ENCODE measurements at places on chromosomes 1 and 21.

DNA sequence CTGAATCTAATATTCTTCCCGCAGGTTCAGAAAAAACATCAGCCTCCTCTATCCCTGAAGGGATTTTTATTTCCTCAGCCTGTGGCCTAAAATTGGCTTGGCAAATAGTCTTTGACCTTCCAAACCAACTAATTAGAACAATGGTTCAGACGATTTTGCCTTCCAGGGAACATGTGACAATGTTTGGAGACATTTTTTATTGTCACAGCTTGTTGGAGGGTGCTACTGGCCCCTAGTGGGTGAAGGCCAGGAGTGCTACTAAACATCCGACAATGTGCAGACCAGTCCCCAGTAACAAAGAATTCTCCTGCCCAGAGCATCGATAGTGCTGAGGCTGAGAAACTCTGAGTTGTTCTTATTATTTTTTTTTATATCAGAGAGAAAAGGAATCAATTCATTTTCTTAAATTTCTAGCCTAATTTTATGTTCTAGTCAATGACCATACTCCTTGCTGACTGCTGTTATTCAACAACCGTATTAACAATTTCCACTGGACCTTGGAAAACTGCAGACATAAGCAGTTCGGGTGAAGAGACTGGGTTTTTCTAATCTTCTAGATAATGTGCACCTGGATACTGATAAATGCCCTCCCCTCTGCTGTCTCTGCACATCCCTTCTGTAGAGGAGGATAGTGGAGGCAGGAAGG, 280.7 kb downstream of the LMX1A start:
- H3K4me1 ChIP-seq, result no peaks in the 10 kb centered on the region
- H3K36me3 ChIP-seq, result no peaks in the 10 kb centered on the region
- DNase-seq, result no peak
- no peak overlapping the region for H3K4me3 ChIP-seq

- no peaks in the 10 kb centered on the region for H3K4me1 ChIP-seq
- DNase-seq, result no peak
- H3K4me3 ChIP-seq, result no peak overlapping the region
- H3K27me3 ChIP-seq, result no peaks in the 10 kb centered on the region
- H3K27ac ChIP-seq, result no peak overlapping the region
- H3K36me3 ChIP-seq, result no peaks in the 10 kb centered on the region
These were observed 113.9 kb downstream of the GRIK1 start for GRCh38 chr21:29825936-29826335.

- H3K36me3 ChIP-seq, result no peaks in the 10 kb centered on the region
- H3K4me1 ChIP-seq, result no peaks in the 10 kb centered on the region
- DNase-seq, result no peak
- no peak overlapping the region for H3K4me3 ChIP-seq
- H3K27ac ChIP-seq, result no peak overlapping the region
These were observed 200.6 kb downstream of the PRDM2 start for GRCh38 chr1:13900583-13900982.

DNA sequence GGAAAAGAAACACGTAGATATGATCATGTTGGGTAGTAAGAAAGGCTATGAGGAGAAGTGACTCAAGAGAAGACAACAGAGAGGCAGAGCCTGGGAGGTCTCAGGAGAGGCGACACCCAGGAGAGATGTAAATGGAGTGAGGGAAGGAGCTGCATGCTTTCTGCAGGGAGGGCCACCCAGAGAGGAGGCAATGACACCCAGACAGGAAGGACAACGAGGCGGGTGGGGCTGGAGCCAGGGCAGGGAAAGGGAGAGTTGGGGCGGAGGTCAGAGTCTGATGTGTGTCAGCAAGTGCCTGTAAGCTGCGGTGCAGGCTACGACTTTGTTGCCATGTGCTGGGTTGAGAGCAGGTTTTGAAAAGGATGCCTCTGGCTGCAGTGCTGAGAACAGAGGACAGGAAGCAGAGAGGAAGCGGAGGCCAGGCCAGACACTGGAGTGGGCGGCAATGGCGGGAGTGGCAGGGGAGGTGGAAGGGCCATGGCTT, 31.3 kb downstream of the SLC1A7 start:
- peaks cover 6% of the 10 kb centered on the region for H3K27me3 ChIP-seq
- DNase-seq, result no peak
- H3K4me3 ChIP-seq, result no peak overlapping the region
- H3K4me1 ChIP-seq, result peaks cover 21% of the 10 kb centered on the region
- H3K36me3 ChIP-seq, result no peaks in the 10 kb centered on the region

GRCh38 chr1:181493885-181494284, 10.6 kb downstream of the CACNA1E start:
- no peaks in the 10 kb centered on the region for H3K4me1 ChIP-seq
- no peaks in the 10 kb centered on the region for H3K36me3 ChIP-seq
- peaks cover 49% of the 10 kb centered on the region for H3K27me3 ChIP-seq
- no peak overlapping the region for H3K27ac ChIP-seq
- H3K4me3 ChIP-seq, result no peak overlapping the region

DNA sequence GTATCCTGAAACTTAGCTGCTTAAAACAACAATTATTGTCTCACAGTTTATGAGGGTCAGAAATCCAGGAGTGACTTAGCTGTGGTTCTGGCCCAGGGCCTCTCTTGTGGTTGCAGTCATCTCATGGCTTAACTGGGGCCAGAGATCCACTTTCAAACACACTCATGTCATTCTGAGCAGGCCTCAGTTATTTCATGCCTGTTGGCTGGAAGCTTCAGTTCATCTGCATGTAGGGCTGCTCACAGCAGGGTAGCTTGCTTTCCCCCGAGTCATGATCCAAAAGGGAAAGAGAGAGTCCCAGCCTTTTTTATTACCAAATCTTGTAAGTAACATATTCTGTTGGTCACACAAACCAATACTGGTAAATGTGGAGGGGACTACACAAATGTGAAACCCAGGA, 96.6 kb upstream of the B3GALT2 start:
- no peak overlapping the region for H3K4me3 ChIP-seq
- H3K27me3 ChIP-seq, result no peaks in the 10 kb centered on the region
- DNase-seq, result no peak
- no peak overlapping the region for H3K27ac ChIP-seq
- peaks cover 17% of the 10 kb centered on the region for H3K36me3 ChIP-seq
- no peaks in the 10 kb centered on the region for H3K4me1 ChIP-seq

- DNase-seq, result no peak
- no peaks in the 10 kb centered on the region for H3K27me3 ChIP-seq
- H3K27ac ChIP-seq, result no peak overlapping the region
- peaks cover 3% of the 10 kb centered on the region for H3K36me3 ChIP-seq
These were observed 183.9 kb downstream of the TOMM20 start for GRCh38 chr1:234944439-234945344.

GRCh38 chr21:19565587-19565986, 1162.0 kb upstream of the TMPRSS15 start:
- no peaks in the 10 kb centered on the region for H3K27me3 ChIP-seq
- H3K4me1 ChIP-seq, result no peaks in the 10 kb centered on the region
- no peak for DNase-seq
- no peak overlapping the region for H3K4me3 ChIP-seq
- H3K36me3 ChIP-seq, result no peaks in the 10 kb centered on the region

GRCh38 chr1:167697667-167698141, 24.1 kb upstream of the MPZL1 start:
- peaks cover 83% of the 10 kb centered on the region for H3K36me3 ChIP-seq
- no peak overlapping the region for H3K27ac ChIP-seq
- H3K4me3 ChIP-seq, result no peak overlapping the region
- no peak for DNase-seq
- H3K4me1 ChIP-seq, result no peaks in the 10 kb centered on the region

DNA sequence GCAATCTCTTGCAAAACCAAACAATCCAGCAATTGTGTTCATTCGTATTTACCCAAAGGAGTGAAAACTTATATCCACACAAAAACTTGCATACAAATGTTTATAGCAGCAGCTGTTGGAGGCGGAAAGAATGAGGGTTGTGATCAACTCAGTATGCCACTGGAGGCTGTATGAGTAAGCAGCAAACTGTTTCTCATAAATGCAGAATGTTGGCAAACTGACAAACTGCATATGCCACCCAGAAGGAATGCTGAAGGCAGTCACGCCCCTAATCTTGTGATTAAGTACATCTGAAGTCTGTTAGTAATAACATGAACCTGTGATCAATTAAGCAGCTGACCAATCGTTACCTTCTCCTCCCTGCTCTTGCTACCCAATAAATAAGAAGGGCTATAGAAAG, 60.5 kb upstream of the CR2 start:
- peaks cover 11% of the 10 kb centered on the region for H3K27me3 ChIP-seq
- no peaks in the 10 kb centered on the region for H3K4me1 ChIP-seq
- DNase-seq, result no peak
- H3K27ac ChIP-seq, result no peak overlapping the region
- no peaks in the 10 kb centered on the region for H3K36me3 ChIP-seq

DNA sequence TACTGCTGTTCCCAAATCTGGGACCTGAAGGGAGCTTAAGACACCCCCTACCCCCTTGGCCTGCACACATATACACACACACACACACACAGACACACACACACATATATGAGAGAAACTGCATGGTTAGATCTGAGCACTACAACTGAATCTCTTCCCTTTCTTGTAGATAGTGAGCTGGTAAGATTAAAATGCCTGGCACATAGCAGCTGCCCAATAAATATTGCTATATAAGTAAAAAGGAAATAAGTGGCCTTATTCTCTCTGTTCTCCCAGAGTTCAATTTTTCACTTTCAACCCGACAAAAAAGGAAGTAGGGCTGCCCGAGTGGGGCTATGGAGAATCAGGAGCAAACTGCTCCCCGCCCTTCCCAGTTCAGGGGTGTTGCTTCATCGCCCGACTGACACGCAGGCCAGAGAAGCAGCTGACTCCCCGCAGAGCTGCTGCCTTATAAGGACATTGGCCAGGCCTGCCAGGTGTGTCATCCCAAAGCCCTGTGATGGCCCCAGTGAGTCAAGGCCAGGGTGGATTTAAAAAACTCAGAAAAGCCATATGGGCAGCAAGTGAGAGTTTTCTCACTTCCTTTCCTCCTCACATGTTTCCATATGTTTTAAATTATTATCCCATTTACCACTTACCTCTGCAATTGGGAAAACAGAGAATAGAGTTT, 106.5 kb upstream of the SLC44A3 start:
- no peak for DNase-seq
- H3K4me3 ChIP-seq, result no peak overlapping the region
- H3K27ac ChIP-seq, result no peak overlapping the region
- no peaks in the 10 kb centered on the region for H3K4me1 ChIP-seq

DNA sequence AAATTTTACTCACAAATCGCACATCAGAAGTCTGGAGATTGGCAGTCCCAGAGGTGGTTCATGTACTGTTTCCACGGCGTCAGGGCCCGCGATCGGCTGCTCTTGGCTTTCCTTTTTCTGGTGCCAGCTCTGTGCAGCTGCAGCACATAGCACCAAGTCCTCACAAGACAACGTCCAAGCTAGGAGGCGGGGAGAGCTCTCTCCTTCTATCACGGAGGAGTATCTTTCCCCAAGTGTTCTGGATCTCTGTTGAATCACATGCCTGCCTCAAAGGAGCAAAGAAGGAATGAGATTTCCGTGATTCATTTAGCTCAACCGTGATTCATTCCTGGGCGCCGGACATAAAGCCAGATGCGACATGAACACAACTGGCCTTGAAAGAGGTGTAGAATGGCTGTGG, 25.5 kb downstream of the MT1HL1 start:
- no peaks in the 10 kb centered on the region for H3K4me1 ChIP-seq
- H3K4me3 ChIP-seq, result no peak overlapping the region
- DNase-seq, result no peak
- H3K27ac ChIP-seq, result no peak overlapping the region
- no peaks in the 10 kb centered on the region for H3K36me3 ChIP-seq

- no peak overlapping the region for H3K27ac ChIP-seq
- no peaks in the 10 kb centered on the region for H3K36me3 ChIP-seq
- peaks cover 8% of the 10 kb centered on the region for H3K27me3 ChIP-seq
These were observed 7.7 kb downstream of the PRAMEF1 start for GRCh38 chr1:12798911-12799310.

DNA sequence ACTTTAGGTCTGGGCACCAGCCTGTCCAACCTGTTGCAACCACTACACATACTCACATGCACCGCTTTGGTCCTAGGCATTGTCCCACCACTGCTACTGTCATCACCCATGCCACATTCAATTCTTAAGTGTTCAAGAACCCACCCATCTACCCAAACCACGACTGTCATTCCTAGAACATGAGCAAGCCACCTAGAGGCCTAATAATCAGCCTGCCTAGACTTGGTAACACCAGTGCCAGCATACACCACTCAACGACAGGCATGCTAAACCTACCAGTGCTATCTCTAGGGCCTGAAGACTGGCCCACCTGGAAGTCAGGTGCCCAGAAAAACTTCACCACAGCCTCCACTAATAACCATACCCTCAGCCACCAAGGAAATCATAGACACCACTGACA, 532.8 kb upstream of the DEPDC1 start:
- DNase-seq, result no peak
- no peak overlapping the region for H3K27ac ChIP-seq
- H3K4me3 ChIP-seq, result no peak overlapping the region
- H3K4me1 ChIP-seq, result no peaks in the 10 kb centered on the region
- H3K36me3 ChIP-seq, result no peaks in the 10 kb centered on the region

DNA sequence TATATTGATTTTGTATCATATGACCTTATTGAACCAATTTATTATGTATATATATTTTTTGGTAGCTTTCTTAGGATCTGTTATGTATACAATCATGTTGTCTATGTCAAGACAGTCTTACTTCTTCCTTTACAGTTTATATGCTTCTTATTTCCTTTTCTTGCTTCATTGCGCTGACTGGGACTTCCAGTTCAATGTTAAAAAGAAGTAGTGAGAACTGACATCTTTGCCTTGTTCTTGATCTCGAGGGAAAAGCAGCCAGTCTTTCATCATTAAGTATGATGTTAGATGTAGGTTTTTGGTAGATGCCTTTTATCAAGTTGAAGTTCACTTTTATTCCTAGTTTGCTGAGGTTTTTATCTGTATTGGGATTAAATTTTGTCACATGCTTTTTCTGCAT, 17.5 kb downstream of the MAN1C1 start:
- DNase-seq, result no peak
- H3K4me3 ChIP-seq, result no peak overlapping the region
- peaks cover 68% of the 10 kb centered on the region for H3K36me3 ChIP-seq
- peaks cover 18% of the 10 kb centered on the region for H3K27me3 ChIP-seq
